CD4-positive, alpha-beta T cell treated with Interleukin-15 for 4 hours (primary cell): ENCODE measurements at places on chromosomes 1 and 21.

DNA sequence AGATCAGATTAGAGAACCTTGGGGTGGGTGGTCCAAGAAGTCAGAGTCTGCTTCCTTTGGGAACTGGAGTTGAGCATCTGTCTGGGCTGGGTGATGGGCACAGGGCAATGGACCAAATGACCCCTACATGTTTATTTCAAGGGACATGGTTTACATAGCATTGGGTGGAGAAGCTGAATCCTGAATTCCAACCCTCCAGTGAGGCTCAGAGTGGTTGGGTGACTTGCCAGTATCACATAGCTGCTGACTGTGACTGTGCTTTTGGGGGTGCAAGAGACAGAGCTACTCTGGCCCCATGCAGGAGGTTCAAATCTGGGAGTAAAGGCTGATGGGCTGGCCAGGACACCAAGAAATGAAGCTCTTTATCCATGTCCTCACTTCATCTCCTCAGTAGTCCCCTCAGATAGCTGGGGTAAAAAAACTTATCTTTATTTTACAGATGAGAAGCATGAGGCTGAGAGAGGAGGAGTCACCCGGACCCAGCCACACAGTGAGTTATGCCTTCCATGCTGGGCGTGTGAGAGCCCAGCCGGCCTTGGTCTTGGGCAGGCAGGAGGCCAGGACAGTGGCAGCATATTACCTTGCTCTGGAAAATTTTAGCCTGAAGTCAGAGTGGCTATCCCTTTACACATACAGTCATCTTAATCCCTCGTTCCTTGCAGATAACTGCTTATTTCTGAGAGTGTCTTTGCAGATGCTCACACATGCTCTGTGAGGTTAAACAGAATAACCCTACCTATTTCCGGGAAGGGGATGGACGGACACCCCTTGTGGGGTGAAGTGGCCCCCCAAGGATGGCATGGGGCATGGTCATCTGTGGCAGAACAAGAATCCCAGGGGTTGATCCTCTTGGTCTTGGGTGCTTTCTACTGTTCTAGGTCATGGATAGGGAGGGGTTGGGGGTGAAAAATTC lies 2.8 kb upstream of the SERINC2 start:
- no peak for DNase-seq

DNA sequence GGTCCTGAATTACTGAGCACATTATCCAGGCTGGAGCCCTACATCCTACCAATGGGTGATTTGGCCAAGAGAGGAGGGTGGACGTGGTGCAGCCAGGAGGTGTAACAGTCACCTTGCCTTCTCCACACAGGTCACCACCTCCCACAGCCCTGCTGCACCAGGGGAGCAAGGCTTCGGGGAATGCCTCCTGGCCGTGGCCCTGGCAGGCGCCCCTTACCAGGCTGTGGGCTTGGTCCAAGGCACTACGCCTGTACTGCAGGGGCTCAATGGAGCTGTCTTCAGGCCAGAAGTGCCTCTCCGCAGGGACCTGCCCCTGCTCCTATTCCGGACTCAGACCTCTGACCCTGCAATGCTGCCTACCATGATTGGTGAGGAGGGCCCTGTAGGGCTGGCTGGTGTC lies 26.0 kb downstream of the HMGCS2 start:
- DNase-seq = no peak

DNA sequence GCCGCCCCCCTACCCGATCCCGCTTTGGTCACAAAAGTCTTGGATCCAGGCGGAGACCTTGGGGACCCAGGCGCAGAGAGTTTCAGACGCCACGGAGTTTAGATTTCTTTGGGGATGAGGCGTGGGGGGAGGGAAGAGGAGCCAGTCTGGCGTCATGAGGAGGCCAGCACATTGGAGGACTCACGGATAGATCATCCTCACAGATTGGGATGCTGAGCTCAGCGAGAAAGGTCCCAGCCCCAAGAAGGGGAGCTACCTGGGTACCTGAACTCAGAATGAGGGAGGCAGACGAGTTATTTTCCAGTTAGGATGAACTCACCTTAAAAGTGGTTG lies 393 bp downstream of the ELAPOR1 start:
- no peak for DNase-seq

GRCh38 chr1:107135463-107135862 lies 5.4 kb upstream of the NTNG1 start:
- DNase-seq = no peak

- no peak for DNase-seq
These were observed 79.2 kb downstream of the MORN1 start for GRCh38 chr1:2312160-2312514.

- peak; percentile 86 for DNase-seq
These were observed 128.2 kb downstream of the TBX19 start for GRCh38 chr1:168408884-168409283.

GRCh38 chr1:181092056-181092455 lies 3.6 kb downstream of the IER5 start:
- DNase-seq = no peak

DNA sequence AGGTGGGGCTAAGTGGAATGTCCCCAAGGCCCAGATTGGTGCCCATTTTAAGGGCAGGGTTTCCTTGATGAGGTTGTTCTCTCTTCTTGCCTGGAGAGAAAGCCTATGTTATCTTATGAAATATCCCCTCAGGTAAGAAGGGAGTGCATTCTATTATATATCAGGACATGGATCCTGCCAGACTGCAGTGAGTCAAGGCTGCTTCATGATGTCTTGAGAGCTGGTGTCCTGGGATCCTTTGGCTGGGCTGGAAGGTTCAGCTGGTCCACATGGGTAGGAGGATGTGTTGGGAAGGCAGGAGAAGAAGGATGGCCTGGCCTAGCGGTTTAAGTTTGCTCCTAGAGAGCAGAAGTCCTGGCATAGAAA lies 207.6 kb downstream of the ROR1 start:
- DNase-seq = no peak

DNA sequence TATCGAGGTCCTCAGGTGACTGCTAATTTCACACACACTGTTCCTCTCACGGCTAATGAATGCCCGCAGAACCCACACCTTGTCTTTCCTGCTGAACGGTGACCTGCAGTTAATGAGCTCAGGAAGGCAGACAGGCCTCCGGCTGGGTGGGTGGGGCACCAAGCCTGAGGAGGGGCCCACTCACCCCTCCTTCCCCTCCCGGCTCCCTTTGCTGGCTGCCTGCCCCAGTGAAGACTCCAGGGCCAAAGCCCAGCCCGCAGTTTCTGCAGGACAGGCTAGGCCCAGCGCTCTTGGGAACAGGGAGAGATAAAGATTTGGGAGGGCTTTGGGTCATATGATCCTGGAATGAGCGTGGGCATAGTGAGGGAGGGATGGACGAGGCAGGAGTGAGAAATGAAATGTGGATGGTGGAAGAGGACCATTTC lies 26.4 kb downstream of the FOXO6 start:
- no peak for DNase-seq

- no peak for DNase-seq
These were observed 62.8 kb downstream of the EDEM3 start for GRCh38 chr1:184691719-184692324.

- no peak for DNase-seq
These were observed 15.5 kb upstream of the RNF19B start for GRCh38 chr1:32980080-32980479.

- DNase-seq = no peak
These were observed 5.7 kb downstream of the ZC3H12A start for GRCh38 chr1:37480125-37480466.

- DNase-seq = no peak
These were observed 54.3 kb upstream of the EPHA8 start for GRCh38 chr1:22508991-22509390.

- no peak for DNase-seq
These were observed 119.7 kb upstream of the ZNF648 start for GRCh38 chr1:182181167-182181572.

GRCh38 chr1:194013561-194013960 lies 827.1 kb upstream of the B3GALT2 start:
- DNase-seq = no peak

GRCh38 chr1:71448444-71448843 lies 367.6 kb upstream of the ZRANB2 start:
- DNase-seq = no peak

DNA sequence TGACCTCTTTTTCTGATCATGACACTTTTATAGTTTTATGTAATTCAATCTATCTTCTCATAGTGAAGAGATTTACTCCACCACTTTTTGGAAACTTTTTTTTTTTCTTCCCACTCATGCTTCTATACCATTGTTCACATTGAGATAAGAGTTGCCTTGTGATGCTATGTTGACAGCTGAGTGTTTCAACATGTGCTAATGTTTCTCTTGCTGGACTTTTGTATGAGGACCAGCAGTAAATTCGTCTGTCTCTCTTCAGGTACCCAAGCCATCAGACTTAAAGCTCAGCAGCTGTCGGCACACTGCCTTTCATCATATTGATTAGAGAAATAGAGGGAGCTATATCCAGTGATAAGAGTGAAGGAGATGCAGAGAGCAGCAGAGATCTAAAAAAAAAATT lies 227.0 kb downstream of the GRIK1 start:
- no peak for DNase-seq

GRCh38 chr1:117609471-117609911 lies 3.6 kb downstream of the TENT5C start:
- DNase-seq = no peak

- DNase-seq = peak; percentile 10
These were observed 122.7 kb downstream of the VAV3 start for GRCh38 chr1:107842241-107842640.

DNA sequence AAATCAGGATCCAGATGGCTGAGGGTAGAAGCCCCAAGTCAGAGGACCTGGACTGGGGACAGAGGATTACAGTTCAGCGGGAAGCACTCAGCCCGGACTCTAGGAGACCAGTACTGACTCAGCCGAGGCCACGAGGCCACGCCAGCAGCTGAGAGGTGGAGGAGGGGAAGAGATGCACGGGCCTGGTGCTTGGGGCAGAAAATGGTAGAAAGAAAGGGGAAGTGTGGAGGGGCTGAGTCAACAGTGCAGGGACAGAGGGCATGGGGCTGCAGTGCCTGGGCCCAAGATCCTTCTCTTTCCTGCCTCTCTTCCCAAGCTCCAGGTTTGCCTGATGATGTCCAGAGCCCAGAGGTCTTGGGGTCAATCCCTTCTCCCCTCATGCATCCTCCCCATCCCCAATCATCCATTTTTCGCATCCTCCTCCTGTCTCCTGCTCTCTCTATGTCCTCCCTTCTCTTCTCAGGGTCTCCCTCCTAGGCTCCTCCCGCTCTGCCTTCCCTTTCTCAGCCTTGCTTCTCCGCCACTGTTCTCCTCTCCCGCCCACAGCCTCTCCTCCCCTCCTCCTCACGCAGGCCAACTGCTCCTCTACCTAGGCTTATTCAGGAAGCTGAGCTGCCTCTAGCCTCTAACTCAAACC lies 7.7 kb downstream of the ARHGEF2 start:
- DNase-seq = peak; percentile 30

DNA sequence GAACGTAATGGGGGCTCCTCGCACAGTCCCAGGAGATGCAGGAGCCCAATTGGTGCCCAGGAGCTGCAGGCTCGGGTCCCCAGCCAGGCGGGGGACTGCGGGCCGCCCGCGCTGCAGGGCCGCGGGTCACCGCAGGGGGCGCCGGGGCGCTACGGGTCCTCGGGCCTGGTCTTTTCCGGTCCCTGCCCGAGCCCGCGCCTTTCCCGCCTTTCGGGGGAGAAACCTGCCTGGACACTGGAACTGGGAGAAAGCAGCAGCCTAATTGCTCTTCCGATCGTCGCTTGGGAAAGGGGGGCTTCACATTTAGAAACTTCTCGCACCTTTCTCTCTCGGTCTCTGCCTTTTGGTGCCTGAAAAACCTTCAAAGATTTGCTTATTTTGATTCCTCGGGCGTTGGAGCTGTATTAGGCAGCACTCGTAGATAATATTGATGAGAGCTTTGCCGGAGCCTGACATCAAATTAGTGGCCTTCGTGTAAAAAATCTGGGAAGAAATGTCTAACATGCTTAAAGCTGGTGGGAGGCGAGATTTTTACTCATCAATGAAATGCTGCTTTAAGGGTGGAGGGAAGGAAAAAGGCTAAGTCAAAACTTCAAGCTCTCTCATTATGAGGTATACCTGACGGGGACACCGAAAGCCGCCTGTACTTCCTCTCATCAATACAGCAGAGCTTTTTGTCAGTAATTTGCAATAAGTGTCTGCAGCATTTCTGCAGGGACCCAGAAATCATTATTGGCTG lies 12.6 kb upstream of the BARHL2 start:
- DNase-seq = no peak

DNA sequence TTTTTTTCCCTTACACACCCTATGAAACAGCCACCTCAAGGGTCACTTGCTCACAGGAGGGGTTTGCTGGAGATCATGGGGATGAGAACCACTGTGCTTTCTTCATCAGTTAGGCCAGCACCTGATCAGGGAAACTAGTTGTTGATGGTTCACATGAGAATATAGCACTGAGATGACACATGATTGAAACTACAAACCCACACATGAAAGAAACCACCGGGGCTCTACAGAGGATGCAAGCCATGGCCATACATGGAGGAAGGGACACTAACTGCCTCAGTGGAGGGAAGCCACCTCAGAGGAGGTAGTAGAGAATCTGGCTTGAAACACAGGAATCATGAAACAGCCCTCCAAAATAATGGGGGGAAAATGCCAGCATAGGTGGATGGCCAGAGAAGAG lies 63.2 kb downstream of the PRKAB2 start:
- DNase-seq = no peak

DNA sequence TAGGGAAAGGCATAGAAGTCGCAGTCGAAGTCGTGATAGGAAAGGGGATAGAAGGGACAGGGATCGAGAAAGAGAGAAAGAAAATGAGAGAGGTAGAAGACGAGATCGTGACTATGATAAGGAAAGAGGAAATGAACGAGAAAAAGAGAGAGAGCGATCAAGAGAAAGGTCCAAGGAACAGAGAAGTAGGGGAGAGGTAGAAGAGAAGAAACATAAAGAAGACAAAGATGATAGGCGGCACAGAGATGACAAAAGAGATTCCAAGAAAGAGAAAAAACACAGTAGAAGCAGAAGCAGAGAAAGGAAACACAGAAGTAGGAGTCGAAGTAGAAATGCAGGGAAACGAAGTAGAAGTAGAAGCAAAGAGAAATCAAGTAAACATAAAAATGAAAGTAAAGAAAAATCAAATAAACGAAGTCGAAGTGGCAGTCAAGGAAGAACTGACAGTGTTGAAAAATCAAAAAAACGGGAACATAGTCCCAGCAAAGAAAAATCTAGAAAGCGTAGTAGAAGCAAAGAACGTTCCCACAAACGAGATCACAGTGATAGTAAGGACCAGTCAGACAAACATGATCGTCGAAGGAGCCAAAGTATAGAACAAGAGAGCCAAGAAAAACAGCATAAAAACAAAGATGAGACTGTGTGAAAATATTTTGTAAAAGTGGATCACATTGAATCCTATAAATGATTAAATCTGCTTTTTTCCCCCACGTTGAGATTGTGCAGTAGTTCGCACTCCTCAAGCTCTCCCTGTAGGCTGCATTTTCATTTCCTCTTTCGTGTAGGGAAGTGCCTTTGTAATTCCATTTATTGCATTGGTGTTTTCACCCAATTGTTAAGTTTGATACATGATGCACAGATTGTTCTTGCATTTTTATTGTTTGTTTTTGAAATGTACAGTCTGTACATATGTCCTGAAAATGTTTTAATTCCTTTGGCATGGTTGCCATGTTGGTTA lies 7.5 kb downstream of the PRPF38B start:
- DNase-seq = no peak
